ENCODE measurements at places on chromosomes 12 and 14.

- DNase-seq, result no peak
Observed at GRCh38 chr12:112116232-112117060, 7.9 kb upstream of the NAA25 start.

- no peak for DNase-seq
Observed at GRCh38 chr14:38944691-38945090, 158.3 kb downstream of the SEC23A start.

DNA sequence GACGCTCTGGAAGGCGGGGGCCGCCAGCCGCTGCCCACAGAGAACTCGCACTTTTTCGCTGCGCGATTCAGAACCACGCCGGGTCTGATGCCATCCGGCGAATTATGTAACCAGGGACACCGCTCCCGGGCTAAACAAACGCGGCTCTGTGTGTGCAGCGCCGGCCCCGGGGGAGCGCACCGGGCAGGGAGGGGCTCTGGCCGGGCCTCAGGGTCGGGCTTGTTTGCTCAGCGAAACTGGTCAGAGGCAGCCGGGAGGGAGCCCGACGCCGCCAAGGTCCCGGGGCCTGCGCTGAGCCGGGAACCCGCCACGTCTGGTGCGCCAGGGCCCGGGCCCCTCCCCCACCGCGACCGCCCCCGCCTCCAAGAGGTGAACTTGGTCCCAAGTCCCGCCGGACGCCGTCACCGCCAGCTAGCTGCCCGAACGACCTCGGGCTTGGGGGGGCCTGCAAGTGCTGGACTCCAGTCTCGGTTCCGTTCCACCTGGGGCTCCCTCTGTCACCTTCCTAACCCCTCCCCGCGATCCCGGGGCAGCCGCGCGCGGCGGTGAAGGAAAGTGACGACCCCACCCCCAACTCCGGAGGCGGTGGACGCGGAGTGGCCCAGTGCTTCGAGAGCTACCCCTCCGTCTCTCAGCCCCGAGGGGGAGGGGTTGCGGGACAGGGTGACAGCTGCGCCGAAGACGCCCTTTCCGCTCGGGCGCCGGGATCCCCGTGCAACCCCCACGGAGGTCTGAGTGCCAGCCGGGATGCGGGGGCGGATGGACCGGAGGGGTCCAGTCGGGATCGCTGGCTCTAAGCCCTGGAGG lies 848 bp downstream of the CTDSP2 start:
- no peak for DNase-seq

DNA sequence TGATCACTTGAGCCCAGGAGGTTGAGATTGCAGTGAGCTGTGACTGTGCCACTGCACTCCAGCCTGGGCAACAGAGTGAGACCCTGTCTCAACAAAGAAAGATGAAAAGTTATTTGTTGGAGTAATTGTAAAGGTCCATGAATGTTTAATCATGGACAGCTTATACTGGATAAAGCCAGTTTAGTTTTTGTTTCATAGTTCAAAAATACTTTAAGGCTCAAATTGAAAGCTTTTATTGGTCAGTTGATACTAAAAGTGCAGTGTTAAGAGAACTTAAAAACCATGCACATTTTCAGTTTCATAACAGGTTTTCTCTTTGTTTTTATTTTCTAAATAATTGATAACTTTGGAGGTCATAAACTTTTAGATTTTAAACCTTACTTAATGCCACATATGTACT lies 108.4 kb downstream of the MON2 start:
- DNase-seq, result no peak

GRCh38 chr14:103556946-103557758 lies 5.3 kb downstream of the BAG5 start:
- no peak for DNase-seq

GRCh38 chr14:81837304-81837703 lies 303.7 kb upstream of the SEL1L start:
- DNase-seq, result no peak

DNA sequence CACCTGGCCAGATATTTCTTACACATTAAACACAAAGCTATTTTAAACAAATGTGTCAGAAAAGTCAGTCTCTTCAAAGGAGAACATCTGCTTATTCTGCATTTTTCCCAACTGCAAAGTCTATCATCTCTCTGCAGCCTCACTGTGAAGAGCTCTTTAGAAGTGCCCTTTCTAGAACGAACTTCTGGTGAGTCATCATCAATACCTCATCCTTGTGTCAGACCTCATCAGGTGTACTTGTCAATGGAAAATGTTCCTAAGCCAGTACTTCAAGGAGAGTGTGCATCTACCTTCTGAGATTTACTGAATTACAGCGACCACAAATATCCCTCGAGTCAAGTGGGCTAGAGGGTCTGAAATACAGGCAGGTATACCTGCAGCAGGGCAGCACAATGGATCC lies 457.3 kb downstream of the LRIG3 start:
- no peak for DNase-seq

GRCh38 chr14:73619524-73619923 lies 7.2 kb downstream of the ACOT6 start:
- no peak for DNase-seq

GRCh38 chr12:116582610-116583009 lies 23.4 kb downstream of the MAP1LC3B2 start:
- no peak for DNase-seq
